ENCODE measurements at places on chromosomes 11 and 22.

DNA sequence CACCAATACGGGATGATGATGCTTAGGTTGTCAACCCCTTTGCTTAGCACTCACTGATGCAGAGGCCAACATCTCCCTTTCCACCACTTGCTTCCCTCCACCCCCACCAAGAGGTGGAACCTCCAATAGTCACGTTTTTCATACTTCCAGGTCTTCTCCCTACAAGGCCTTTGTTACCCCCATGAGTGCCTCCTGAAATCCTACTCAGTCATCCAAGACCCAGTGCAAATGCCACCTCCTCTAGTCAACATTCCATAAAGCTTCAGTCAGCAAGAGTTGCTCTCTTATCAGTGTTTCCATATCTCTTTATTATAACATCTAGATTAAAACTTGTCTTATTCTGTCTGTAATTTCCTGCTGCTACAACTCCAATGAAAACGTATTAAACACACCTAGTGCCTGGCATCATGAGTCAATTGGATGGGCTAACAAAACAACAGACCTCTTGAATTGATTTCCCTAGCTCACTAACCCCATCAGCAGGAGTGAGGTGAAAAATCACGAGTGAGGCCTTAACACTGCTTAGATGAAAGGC, 370.7 kb upstream of the CCDC90B start:
- no peak for DNase-seq

DNA sequence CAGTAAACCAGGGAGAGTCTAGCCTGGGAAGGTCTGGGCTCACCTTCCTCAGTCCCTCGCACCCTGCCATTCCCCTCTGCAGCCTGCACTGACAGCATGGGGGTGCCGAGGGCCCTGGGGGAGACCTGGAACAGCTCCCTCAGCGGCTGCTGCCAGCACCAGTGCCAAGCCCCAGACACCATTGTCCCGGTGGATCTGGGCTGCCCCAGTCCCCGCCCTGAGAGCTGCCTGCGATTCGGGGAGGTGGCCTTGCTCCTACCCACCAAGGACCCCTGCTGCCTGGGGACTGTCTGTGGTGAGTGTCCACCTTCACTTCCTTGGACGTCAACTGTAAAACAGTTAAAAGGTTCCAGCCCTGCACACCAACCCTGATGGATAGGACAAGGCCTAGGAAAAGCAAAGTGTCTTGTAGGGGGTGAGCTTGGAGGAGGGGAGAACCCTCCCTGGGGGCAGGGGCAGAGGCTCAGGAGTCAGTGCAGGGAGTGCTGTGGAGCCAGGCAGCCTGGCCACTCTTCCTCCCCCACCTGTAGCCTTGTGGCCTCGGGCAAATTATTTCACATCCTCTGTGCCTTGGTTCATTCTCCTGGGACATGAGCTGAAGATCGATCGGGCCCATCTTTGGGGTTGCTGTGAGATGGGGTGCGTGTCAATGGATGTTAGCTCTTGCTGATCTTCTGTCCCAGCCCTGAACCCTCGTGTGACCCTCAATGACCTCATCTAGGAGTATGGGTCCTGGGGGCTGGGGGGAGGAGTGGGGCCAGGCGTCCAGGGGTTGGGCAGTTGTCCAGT, 85.2 kb upstream of the MYOD1 start:
- no peak for DNase-seq

- DNase-seq: no peak
Observed at GRCh38 chr11:110200241-110200640, 96.2 kb downstream of the RDX start.

- no peak for DNase-seq
Observed at GRCh38 chr11:134048028-134048427, 20.8 kb upstream of the JAM3 start.

DNA sequence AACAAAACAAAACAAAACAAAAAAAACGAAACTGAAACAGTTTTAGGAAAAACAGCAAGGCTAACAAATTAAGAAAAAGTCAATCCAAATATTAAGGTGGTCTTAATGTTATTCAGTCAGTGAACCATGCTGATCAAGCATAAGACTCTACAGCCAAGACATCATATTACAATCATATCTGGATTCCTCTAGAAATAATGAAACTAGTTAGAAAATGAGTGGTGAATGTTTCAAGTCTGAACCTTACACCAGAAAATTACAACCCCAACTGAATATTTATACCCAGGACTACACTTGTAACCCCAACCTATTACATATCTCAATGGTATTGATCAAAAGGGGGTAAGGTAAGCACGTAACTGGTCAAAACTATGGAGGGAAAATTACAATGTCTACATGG, 48.8 kb downstream of the ACAT1 start:
- DNase-seq: no peak
